Activated CD8-positive, alpha-beta memory T cell treated with anti-CD3 and anti-CD28 coated beads for 1 hour (primary cell): ENCODE measurements at places on chromosomes 12 and 14.

DNA sequence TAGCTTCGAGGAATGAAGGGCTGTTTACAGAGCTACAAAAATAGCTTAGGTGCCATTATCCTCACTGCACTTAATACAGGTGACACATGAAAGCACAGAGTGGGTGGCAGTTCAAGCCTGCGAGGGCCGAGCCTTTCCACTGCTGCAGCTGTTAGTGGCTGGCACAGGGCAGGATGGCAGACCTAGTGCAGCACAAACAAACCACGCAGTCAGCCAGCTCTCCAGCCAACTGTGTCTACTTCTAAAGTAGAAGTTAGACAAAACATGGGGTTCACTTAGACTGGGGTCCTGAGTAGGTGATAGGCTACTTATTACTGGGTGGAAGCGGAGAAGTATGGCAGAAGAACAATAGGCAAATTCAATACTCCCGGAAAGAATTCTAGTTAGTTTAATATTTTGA lies 95.4 kb downstream of the DUSP16 start:
- no peak for DNase-seq

DNA sequence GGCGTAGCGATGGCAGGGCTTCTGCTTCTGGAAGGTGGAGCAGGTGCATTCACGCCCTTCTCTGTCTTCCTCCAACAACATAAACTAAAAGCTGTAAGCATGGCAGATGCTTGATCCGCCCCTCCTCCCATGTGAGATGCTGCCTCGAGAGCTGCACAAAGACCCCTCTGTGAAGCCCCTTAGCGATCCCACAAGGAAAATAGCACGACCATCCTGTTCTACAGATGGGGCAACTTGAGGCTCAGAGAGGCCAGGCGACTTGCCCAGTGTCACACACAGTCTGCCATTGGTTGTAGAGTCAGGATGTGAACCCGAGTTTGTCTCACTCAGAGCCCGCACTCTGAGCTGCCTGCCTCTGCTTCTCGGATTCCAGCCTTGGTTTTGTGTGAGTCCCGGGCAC lies 144.4 kb downstream of the SCARB1 start:
- DNase-seq: no peak

DNA sequence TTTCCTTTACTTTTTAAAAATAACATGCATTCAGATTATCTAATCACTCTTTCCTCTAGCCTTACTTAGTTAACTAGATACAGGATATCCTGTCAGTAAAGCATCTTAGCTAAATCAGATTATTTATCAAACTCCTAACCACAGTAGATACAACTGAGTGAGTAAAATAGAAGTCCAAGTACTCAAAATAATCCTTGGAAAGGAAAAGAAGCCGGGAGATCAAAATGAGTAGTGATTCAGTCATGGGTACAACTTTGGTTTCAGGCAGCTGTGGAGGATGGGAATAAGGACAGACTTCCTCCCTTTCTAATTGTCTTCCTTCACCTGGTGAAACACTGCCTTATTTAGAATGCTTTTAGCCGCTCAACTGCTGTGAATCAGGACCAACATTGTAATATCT lies 29.4 kb downstream of the GNG2 start:
- no peak for DNase-seq

DNA sequence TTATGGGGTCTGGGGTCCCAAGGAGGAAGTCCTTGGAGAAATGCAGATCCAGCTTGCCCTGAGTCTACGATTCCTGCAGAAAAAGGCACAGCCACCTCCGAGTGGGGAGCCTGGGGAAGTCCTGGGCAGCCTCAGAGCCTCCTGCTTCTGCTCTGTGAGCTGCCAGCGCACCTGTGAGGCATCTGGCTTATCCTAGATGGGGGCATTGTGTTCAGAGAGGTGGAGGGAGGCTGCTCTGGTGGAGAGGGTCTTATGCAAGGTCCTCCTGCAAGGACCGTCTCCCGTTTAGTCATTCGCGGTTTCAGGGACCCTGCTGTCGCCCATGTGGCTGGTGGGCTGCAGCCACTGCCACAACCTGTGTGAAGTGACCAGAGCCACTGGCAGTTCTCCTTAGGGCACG lies 53.0 kb upstream of the PRMT8 start:
- DNase-seq: no peak

DNA sequence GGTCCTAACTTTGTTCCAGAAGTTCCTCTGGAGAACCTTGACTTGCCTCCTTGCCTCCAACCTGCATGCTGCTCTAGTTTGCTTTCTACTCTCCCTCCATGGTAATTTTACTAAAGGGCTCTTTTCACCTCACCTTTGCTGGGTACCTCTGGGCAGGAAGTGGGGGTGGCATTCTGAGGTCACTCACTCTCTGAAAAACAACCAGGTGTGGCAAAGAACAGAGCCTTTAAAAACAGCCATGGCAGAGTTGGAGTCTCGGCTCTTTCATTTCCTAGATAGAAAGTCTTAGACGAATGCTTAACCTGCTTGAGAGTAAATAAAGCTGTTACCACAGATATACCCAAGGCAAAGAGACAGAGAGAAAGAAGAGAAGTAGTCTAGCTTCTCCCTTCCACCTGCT lies 827.9 kb downstream of the BCL11B start:
- DNase-seq: no peak

DNA sequence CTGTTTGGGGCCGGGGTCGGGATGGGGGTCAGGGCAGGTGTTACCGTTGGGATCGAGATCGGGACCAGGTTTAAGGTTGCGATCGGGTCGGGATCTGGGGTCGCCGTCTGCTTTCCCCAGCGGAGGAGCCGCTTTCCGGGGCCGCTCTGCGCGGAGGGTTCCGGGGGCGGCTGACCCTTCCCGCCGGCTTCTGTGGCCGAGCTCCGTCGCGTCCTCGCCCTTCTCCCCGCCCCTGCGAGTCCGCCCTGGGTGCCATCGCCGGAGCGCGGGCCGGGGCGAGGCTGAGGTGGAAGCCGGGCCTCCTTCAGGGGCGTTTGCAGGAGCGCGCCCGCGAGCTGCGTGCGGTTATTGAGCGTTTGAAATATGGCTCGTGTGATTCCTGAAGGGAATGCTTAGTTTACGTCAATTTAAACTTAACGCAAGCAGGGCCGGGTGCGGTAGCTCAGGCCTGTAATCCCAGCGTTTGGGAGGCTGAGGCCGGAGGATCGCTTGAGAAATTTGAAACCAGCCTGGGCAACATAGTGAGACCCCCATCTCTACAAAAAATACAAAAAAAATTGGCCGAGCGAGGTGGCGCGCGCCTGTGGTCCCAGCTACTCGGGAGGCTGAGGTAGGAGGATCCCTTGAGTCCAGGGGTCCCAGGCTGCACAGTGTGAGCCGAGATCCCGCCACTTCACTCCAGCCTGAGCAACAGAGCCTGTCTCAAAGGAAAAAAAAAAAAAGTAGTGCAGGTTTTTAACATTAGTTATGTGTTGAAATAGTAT lies 620 bp downstream of the PGAM5 start:
- no peak for DNase-seq

GRCh38 chr12:122412851-122413433 lies 9.5 kb downstream of the CLIP1 start:
- DNase-seq: no peak

DNA sequence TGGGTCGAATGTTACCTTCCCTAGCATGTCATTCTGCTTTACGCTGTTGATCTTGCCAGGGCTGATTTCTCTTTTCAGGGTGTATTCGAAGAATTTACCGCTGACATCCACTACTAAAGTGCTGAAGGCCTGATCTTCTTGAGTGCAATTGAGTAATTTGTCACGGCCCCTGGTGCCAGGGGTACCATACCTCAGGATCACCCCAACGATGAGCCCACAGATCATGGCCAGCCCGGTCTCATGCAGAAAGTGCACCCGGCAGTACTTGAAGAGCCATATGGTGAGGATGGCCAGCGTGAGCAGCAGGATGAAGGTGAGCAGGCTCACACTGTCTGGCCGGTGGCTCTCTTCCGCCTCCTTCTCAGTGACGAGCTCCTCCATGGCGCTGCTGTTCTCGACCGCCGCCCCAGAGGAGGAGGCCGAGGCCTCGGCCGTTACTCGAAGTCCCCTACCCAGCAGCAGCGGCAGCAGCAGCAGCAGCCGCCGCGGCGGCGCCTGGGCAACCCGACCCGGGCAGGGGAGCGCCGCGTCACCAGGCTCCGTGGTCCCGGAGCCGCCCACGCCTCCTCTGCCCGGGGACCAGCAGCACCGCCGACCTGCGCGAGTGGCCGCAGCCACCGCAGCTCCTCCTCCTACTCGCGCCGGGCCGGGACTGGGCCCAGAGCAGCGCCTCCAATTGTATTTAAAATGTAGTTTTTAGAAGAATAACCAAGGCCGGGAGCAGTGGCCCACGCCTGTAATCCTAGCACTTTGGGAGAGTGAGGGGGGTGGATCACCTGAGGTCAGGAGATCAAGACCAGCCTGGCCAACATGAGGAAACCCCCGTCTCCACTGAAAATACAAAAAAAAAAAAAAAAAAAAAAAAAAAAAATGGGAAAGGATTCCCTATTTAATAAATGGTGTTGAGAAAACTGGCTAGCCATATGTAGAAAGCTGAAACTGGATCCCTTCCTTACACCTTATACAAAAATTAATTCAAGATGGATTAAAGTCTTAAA lies 58.5 kb upstream of the TMPO start:
- DNase-seq: no peak

GRCh38 chr12:53484686-53485575 lies 14.3 kb downstream of the MAP3K12 start:
- no peak for DNase-seq

DNA sequence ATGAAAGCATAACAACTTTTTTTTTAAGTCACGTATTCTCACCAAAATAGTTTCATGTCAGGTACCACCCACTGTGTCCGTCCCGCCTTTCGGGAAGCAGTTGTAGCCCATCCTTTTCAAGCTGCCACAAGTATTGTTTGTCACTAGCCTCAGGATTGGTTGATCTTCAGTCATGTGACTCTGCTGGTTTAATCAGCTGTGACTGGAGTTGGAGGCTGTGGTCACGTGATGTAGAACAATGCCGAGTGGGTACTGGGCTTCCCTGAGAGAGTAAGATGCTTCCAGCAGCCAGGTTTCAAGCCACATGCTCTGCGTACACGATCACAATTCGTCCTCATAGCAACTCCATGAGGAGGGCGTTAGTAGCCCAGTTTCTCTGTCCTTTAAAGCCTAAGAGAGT lies 83.0 kb upstream of the WSCD2 start:
- no peak for DNase-seq

DNA sequence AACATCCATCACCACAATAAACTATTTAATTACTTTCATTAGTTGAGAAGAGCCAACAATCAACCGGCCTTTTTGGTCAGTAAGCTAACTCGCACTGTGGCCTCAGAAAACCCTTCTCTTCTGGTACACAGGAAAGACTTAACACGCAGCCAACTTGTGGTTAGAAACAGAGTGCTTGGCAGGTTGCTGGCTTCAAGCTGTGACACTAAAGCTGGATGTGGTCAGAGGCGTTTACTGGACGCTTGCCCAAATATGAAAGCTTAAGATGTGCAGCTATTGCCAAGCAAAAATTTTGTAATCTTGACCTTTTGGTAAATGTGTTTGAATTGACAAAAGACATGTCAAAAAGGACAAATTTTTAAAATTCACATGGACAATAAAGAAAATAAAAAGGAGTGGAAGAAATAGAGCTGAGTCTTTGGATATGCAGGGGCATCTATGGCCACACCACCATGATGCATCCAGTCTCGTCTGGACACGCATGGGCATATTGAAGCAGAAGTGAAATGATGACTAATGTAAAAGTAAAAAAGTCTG lies 2.6 kb upstream of the KLRK1 start:
- no peak for DNase-seq

GRCh38 chr12:5123921-5124320 lies 80.2 kb downstream of the KCNA5 start:
- DNase-seq: no peak

- DNase-seq: no peak
Measured at GRCh38 chr14:104157016-104157928, 18.9 kb downstream of the KIF26A start.

- DNase-seq: no peak
Measured at GRCh38 chr12:4115570-4115969, 158.0 kb upstream of the CCND2 start.

DNA sequence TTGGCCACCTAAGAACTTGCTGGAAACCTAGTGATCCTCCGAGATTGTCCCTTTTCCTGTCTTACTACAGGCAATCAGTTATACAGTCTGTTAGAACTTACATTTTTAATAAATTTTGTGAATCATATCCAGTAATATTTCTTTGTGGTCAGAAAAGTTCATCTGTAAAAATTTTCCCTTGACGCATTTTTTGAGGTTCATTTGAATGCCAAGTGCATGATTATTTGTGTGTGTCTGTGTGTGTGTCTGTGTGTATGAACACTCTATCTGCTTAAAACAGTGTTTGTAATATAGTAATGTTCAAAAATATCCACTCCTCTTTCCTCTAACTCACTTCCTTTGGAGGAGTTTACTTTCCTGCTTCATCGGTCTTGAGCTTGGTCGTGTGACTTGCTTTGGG lies 468.7 kb upstream of the FLRT2 start:
- no peak for DNase-seq

DNA sequence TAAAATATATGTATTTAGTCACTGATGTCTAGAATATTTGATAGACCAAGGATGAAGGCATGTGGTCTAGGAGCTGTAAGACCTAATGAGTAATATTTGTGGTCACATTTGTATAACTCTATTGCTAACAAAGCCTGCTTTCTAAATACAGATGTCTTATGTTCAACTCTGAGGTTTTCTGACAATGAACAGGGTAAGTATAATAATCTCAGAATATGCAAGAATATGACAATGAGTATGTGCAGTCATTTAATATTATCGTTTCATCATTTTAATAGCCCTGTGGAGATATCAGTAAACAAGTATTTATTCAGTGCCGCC lies 389.6 kb downstream of the LRIG3 start:
- DNase-seq: no peak

DNA sequence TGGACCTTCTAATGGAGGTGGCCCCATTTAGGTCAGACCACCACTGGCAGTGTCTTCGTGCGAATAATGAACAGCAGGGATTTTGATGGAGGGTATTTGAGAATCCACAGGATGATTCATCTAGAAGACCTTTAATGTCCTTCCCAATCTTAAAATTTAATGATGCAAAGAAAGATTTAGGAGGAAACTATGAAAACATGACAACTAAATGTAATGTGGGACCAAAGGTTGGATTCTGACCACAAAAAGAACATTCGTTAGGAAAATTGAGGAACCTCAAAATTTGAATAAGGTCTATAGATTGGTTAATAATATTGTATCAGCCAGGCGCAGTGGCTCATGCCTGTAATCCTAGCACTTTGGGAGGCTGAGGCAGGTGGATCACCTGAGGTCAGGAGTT lies 78.2 kb upstream of the TMPO start:
- no peak for DNase-seq

DNA sequence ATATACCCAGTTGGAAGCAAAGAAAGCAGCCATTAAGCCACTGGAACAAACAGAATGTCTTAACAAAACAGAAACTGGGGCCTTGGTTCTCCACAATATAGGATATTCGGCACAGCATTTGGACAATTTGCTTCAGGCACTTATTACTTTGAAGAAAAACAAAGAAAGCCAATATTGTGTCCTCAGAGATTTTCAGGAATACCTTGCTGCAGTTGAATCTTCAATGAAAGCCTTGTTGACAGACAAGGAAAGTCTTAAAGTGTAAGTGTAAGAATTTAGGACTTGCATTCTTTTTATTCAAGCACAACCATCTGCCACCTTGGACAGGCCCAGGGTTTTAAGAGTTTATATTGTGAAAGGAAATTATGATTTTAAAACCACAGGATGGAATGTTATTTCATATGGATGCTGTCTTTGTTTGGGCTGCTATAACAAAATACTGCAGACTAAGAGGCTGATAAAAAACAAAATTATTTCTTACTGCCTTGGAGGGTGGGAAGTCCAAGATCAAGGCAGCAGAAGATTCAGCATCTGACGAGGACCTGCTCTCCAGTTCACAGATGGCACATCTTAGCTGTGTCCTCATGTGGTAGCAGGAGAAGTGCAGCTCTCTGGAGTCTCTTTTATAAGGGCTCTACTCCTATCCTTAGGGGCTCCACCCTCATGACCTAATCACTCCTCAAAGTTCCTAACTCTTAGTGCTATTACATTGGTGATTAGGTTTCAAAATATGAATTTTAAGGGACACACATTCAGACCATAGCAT lies 197.0 kb downstream of the SYNE2 start:
- no peak for DNase-seq
